ENCODE measurements at places on chromosomes 11 and 22. TPM values are rescaled to one million over a fixed set of nuclear protein-coding genes. Genes with fewer than 3 reads are reported as not detected.

DNA sequence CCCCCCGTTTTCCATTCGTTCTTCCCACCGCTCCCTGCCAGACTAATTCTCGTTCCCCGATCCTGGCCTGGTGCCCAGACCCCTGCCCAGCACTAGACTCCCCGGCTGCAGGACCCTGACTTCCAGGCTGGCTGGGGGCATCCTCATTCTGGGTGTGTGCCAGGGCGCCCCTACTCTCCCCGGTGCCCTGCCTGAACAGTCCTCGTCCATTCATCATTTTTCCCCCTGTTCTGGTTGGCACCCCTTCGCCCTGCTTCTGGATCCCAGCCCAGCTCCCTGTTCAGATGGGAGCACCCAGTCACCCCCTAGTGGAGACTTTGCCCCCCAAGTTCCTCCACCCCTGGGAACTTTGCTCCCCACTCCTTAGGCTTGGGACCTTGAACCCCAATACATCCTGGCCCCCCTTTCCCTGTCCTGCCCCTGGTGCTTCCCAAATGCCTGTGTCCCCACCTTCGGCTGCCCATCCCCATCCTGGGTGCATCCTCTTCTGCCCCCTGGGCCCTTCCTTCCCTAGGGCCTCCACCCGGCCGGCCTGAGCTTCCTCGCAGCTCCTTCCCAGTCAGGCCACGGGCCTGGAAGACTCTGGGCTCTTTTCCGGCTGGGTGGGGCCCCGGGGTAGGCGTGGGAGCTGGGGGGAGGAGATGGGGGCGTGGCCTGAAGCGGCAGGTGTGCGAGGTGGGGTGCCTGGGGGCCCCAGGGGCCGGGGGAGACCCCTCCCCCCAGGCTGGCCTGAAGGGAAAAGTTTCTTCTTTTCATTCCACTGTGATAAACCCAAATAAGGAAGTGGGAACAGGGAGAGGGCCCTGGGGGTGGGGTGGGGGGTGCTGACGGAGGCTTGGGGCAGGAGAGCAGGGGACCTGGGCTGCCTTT is 908 bp downstream of the PLCB3 start:
- DNase-seq: peak; percentile 87

DNA sequence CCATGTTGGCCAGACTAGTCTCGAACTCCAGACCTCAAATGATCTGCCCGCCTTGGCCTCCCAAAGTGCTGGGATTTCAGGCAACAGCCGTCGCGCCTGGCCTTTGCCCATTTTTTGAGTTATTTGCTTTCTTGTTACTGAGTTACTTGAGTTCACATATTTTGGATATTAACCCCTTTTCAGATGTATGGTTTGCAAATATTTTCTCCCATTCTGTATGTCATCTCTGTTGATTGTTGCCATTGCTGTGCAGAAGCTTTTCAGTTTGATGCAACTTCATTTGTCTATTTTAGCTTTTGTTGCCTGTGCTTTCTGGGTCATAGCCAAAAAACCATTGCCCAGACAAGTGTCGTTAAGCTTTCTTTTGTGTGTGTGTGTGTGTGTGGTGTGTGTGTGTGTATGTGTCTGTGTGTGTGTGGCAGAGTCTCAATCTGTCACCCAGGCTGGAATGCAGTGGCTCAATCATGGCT is 6.8 kb downstream of the TSGA10IP start:
- no peak for DNase-seq

The SLC17A6 gene
- not detected for total RNA-seq

DNA sequence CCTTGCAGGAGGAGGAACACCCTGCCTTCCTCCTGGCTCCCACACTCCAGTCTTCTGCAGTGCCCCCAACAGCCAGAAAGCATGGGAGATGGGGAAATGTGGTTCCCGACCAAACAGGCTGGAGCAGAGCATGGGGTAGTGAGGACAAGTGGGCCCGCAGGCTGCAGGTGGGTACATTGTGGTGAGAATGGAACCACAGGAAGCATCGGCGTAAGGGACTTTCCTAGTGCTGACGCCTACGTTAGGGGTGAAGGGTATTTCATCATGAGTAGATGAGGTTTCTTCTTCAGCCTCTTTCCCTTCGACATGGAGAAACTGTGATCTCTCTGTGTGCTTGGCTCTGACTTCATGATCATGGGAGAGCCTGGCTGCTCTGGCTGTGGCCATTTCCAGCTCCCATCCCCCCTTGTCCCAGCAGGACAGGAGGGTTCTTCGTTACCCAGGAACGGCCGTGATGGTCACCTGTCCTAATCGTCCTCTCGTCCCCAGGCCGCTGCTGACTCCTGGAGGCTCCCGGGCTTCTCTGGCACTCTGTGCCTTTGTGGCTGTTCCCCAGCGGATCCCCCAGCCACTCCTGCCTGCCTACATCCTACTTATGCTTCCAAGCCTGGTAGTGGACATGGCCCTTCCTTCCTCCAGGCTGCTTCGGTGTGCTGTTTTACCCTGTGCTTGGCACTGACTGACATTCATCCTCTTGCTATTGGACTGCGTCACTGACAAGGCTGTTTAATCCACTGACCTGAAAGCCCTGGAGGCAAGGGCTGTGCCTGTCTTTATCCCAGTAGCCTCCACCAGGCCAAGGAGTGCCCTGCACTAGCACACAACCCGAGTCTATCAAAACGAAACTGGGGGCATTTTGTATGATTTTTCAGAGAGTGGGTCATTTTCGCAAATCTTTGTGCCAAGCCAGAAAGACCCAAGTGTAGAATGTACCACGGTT is 65.2 kb upstream of the CECR2 start:
- DNase-seq: peak; percentile 59

DNA sequence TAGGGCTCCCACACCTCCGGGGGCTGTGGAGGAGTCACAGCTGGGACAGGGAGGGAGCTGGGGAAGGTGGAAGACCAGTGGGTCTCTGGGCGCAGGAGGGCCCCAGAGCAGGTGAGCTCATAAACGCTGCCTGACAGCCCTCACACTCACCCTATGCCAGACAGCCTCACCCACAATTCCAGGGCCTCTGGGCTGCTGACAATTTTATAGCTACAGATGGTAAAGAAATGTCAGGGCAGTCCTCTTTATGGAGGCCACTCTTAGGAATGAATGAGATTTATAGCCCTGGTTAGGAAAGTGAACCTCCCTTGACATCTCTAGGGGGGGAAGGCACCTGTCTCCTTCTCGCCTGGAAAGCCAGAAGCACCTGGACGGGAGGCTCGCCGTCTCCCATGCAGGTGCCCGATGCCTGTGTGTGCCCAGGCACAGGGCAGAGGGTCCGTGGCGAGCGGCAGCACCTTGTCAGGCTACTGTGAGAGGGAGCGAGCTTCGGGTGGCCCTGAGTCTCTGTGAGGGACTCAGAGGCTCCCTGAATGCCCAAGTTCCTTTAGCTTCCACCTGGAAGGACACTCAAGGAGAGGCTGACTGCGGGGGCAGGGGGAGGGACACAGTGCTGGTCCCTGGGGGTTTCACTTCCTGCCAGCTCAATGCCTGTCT is 39.9 kb downstream of the IGSF9B start:
- no peak for DNase-seq

GRCh38 chr11:57315491-57315890 is 9.3 kb downstream of the TNKS1BP1 start:
- DNase-seq: no peak

DNA sequence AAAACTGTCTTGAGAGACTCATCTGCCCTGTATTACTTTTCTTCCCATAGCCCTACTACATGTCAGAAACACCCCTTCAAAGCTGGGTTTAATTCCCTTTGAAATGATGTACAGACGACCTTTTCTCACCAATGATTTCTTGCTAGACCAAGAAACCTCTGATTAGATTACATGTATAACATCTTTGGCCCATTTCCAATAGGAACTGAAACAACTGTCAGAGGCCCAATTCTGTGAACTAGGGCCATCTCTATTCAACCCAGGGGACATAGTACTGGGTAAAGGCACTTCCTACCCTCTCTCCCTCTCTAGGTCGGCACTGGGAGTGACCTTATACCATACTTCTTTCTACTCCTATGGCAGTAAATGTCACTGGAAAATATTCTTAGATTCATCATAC is 19.4 kb downstream of the NPAT start:
- no peak for DNase-seq

The HSPB2 gene
- total RNA-seq: not detected

DNA sequence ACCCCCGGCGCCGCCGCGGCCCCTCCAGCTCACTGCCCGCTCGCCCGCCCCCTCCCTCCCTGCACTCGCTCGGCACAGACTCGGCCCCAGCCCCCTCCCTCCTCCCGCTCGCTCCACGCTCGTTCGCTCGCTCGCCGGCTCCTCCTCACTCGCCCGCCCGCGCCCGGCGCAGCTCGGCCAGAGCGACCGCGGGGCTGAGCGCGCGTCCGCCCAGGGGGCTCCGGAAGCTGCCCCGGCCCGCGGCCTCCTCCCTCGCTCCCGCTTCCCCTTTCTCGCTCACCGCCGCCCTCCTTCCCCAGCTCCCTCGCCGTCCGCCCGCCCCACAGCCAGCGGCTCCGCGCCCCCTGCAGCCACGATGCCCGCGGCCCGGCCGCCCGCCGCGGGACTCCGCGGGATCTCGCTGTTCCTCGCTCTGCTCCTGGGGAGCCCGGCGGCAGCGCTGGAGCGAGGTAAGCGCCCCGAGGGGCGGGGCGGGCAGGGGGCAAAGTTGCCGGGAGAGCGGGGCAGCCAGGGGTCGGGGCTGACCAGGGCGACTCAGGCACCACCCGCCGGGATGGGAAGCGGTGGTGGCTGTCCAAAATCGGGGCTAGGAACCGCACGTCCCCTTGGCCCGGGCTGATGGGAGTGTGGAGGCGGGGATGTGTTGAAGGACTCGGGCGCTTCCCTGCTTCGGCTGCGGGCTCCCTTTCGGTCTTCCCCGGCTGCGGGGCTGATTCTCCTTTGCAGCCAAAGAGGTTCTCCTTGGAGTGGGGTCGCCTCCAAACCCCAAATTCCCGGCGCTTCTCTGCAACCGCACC is at the start of gene SEZ6L:
TSS of gene SEZ6L (plus strand) at position 148 of the 797 bp plus-strand sequence. CDS start at position 356, 208 bp downstream.
- peak; percentile 84 for DNase-seq

DNA sequence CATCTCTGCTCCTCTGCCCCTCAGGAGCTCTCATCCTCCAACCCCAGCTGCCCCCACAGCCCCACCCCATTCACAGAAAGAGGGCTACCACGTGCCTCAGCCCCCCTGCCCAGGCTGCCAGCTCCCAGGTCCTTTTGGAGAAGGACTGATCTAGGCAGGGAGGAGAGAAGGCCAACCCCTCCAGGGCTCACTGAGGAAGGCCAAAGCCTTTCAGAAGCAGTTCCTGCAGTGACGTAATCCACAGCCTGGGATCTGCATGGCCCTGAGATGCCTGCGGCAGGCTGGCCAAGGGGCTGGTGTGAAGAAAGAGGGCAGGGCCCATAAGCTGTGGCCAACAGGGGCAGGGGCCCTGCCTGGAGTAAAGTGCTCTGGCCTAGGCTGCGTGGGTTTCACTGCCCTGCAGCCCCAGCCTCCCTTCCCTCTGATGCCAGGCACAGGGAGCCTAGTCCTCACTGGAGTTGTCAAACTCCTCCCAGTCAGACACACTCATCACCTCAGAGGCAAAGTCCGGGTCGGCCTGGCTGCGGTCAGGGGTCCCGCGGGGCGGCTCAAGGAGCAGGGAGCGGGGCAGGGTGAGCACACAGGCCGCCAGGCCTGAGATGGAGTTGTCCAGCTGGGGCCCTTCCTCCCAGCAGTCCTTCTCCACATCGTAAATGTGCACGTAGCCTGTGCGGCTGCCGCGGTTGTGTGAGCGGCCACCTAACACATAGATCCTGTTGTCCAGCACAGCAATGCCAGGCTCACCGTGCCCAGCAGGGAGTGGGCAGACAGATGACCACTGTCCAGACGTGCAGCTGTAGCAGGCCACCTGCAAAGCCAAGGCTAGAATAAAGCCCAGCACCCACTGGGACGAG is 4.2 kb upstream of the SCARF2 start:
- DNase-seq: peak; percentile 79

The RHOG gene
- 87.5 TPM for total RNA-seq

DNA sequence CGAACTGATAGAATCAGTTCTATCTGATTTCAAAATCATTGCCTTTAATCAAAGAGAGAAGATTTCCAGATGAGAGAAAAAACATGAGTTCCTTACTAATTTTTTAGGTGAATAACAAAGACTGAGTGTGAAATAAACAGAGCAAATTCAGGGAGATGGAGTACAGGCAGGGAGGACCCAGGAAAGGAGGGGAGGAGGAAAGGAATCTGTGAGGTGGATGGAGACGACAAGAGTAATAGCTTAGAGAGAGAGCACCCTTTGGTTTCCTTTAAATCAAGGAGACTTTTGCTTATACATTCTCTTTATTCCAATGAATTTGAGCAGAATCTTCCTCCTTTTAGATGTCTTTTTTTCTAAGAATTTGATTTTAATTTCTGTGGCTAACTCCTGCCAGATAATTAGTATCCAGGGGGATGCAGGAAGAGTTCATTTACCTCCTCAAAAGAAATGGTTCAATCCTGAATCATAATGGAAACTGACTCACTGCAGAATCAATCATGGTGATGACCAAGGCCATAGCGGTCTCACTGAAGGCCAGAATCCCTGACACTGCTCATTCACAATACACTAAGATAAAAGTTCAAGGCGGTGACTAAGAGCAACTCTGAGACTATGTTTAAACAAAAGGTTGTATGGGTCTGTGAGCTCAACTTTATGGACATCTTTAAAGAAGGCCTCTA is 234.0 kb upstream of the ZC3H12C start:
- DNase-seq: no peak

GRCh38 chr22:17753401-17753989 is 20.8 kb downstream of the BID start:
- DNase-seq: no peak

- no peak for DNase-seq
Measured at GRCh38 chr11:29448246-29448877, 568.5 kb downstream of the KCNA4 start.
